ENCODE measurements at places on chromosomes 13 and 19. TPM values are rescaled to one million over a fixed set of nuclear protein-coding genes. Genes with fewer than 3 reads are reported as not detected.

DNA sequence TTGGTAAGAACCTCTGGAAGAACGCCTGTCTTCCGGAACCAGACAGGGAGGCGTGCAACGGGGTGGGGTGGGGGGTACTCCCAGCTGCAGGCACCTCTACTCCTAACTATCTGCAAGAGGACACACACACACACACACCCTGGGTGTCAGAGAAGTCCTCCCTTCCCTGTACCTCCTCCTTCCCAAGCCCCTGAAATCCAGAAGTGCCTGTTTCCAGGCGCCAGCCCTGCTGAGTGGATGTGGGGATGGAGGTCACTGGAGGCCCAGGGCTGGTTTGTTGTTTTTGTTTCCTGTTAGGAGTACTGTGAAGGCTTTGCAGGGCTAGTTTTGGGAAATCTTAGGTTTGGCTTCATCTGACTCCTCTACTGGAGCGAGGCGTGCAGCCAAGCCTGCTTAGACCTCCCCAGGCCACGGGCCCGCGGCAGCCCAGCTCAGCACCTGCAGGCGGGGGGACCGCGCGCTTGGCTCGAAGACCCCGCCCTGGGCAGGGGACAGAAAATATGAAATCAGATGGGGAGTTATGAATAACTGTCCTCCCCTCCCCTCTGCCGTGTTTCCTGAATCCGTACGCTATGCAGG is 36.4 kb downstream of the SOX1 start:
- peak; percentile 22 for DNase-seq

GRCh38 chr13:98175823-98176222 is 1.2 kb downstream of the RNF113B start:
- DNase-seq: no peak

DNA sequence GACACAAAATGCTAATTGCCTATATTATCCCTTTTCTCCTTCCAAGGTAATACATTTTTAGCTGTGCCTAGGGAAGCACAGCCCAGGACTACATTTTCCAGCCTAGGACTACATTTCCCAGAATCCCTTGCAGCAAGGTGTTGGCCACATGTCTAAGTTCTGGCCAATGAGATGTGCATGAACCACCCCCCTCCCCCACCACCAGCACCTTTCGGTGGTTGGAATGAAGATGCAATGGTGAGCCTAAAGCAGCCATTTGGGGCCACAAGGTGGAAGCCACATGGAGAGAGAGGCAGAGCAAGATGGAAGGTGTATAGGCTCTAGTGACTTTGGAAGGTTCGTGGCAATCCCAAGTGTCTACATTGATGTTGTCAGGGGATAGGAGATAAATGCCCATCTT is 16.2 kb downstream of the UNC13A start:
- DNase-seq: no peak

FAM83E gene
- total RNA-seq: 12.7 TPM

WTIP gene
- total RNA-seq: 14.9 TPM

GRCh38 chr13:30027569-30028455 is 177.4 kb upstream of the UBL3 start:
- DNase-seq: no peak

DNA sequence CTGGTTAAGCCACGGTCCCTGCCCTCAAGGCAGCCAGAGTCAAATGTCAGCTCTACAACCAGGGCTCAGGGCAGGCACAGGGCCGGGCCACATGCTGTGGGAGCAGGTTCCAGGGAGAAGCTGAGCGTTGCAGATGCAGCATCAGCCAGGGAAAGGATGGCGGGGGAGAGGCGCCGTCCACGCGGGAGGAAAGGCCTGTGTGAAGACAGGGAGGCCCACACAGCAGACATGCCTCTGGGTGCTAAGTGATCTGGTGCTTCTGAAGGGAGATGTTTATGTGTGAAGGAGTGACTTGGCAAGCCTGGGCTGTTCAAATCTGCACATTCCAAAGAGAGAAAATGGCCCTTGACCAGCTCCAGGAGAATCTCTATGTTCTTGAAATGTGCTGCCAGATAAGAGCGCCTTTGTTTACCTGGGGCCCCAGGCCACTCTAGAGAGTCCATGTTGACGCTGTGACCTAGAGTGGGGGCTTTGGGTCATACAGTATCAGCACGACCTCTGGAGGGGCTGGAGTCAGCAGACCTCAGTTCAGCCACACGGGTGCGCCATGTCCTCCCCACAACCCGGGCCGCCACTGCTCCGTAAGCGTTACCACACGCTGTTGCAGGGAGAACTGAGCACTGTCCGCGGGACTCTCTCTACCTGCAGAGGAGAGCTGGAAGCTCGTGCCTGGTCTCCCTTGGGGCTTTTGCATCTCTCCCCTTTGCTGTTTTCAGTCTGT is 15.9 kb upstream of the ATF5 start:
- no peak for DNase-seq

DNA sequence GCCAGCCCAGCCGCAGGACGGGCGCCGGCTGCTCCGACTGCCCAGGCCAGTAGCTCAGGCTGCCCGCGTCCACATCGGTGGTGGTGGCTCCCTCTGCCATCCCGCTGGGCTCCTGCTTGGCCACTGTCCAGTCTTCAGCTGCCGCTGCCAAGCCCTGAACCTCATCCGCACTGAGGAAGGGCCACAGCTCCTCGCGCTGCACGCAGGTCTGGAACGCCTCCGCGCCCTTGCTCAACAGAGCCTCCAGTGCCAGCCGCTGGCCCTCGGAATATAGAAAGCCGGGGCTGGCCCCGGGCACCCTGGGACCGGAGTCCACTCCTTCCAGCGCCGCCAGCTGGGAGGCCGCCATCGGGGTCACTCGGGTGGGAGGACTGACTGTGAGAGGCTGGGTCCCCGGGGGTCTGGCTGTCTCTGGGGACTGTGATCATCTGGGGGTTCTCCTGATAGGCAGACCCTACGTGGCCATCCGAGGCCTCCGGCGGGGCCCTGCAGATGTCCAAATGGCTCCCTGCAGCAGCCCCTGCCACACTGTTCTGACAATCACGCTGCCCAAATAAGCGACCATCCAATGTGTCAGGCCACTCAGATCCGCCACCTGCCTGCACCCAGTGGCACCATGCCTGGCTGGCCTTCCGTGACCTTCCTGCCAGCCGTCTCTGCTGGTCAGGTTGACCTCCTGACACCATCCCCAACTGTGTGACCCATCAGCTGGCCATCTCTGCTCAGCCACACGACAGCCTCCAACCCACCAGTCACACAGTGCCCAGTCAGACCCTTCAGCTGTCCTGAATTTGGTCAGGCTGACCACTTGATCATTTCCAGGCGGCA is 1.6 kb downstream of the FAM83E start:
- no peak for DNase-seq

- DNase-seq: no peak
Observed at GRCh38 chr19:42412227-42412626, 15.0 kb downstream of the LIPE start.

SERPINE3 gene
- total RNA-seq: 0.31 TPM

GRCh38 chr13:25421612-25422011 is 49.8 kb downstream of the ATP8A2 start:
- no peak for DNase-seq

GRCh38 chr19:8561075-8561764 is 16.0 kb downstream of the MYO1F start:
- DNase-seq: no peak

GRCh38 chr13:73171271-73171682 is 112.5 kb downstream of the KLF5 start:
- no peak for DNase-seq

GRCh38 chr13:72004784-72005374 is 137.9 kb upstream of the DACH1 start:
- DNase-seq: no peak

- no peak for DNase-seq
Observed at GRCh38 chr13:39484506-39485313, 118.3 kb downstream of the LHFPL6 start.

DNA sequence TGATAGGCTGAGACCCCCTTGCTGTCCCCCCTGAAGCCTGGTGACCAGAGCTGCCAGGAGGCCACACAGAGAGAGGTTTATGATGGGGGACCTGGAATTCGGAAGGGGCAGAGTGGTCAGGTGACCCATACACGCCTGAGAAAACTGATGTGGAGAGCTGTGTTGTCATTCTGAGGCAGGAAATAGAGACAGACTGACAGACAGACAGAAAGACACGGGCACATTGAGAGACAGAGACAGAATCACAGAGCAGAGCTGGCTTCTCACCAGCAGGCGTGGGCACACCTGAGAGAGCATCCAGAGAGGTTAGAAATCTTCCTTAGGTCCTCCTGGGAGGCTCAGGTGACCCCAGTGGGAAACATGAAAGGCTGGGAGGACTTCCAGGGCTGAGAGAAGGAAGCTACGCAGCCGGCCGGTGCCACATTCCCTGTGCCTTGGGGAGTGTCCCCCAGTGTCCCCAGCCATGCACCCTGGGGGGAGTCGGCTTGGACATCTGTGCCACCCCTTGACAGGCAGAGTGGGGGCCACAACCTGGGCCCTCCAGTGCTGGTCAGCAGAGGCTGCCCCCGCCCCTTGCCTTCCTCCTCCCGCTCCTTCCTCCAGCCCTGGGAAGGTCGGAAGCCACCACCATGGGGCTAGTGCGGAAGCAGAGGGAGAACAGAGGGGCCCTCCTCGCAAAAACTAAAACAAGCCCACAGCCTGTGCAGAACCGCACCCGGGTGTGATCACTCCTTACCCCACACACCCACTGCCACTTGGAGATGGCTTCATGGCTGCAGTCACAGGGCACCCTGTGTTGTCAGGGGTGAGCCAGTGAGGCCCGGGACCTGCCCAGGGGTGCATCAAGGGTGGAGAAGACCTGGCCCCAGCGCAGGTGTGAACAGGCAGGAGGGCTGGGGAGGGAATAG is 2.2 kb downstream of the FFAR1 start:
- no peak for DNase-seq

DNA sequence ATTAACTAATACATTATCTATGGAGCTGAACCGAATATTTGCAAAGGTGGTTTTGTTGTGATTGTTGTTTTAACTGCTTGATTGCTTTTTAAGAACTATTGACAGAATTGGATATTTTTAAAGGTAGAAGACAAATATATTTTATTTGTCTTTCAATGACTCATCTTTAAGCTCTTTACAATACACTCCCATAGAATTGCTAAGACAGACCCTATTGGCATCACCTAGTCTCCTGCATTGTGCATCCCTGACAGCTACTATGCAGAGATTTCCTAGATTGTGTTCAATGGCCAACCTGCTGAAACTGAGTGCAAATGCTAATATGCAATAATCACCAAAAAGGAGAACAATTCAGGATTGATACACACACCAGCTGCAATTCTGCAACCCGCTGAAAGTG is 19.7 kb upstream of the SCEL start:
- DNase-seq: no peak

DNA sequence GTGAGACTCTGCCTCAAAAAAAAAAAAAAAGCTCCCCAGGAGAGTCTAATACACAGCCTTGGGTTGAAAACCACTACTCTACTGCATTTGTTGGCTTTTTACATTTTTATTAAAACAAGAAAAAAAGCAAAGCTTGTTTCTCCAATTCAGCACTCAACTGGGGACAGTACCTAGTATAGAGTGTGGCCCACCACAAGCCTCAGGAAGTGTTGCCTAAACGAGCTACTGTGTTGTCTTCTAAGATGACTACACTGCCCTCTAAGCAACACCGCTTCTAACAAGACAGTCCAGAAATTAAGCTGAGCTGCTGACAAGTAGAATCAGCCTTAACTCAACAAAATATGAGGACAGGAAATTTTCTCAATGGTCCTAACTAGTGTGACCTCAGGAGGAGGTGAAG is 522.2 kb downstream of the FGF9 start:
- DNase-seq: no peak

GRCh38 chr13:59873856-59874255 is 289.9 kb downstream of the DIAPH3 start:
- no peak for DNase-seq

GRCh38 chr19:46124638-46125115 is at the start of gene IGFL3:
IGFL3 (minus strand) TSS chr19:46124688; CDS start chr19:46124649, 39 bp downstream.
- no peak for DNase-seq

DNA sequence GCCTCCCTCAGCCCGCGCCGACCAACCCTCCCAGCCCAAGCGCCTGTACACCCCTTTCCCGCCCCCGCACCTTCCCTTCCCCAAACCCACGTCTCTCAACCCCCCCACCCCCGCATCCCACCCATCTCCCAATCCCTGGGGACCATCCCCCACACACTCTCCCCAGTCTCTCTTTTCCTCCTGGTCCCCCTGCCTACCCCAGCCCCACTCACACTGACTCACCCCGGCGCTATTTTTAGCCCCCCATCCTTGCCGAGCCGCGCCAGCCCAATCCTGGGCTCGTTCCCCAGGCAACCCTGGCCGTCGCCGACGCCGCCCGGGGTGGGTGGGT is 11.7 kb downstream of the CIC start:
- no peak for DNase-seq

DNA sequence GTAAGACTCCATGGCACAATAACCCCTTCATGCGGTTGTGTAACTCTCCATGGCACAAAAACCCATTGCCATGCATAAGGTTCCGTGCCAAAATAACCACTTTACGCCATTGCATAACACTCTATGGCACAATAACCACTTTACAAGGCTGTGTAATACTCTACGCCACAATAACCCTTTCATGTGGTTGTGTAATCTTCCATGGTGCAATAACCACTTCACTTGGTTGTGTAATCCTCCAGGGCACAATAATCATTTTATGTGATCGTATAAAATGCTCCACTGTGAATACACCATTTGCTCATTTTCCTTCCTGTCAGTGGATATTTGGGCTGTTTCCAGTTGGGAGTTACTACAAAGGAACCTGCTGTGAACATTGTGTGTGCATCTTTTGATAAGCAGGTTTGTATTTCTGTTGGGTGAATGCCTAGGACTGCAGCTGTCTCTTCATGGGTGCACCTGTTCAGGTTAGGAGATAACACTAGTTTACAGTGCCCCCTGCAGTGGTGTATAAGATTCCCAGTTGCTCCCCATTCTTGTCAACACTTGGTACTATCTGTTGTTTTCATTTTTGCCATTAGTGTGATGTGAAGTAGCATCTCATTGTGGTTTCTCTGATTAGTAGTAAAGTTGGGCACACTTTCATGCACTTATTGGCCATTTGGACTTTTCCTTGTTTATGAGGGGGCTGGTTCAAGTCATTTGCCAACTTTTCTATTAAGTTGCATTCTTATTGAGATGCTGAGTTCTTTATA is 21.1 kb upstream of the ZSCAN18 start:
- no peak for DNase-seq

GRCh38 chr13:59178344-59178743 is 985.4 kb downstream of the DIAPH3 start:
- no peak for DNase-seq

DNA sequence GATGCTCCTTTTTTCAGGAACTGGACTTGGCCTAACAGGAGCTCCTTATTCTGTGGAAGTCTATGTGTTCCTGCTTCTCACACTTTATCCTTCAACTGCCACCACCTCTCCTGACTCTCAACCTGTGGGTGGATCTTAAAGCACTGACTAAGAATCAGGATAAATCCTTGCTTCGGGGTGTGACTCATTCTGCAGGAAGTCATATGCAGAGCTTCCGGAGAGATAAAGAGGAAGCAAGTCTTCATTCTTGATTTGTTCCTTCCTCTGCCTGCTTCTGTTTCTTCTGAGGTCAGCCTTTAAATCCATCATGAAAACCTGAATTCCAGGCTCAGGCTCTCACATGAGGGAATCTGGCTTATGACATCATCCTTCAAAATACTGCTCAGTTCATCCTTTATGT is 137.1 kb upstream of the ATXN8OS start:
- DNase-seq: no peak

GRCh38 chr13:105925496-105925895 is 610.0 kb downstream of the EFNB2 start:
- no peak for DNase-seq

- DNase-seq: peak; percentile 68
Observed at GRCh38 chr19:58021541-58022282, 12.1 kb upstream of the ZSCAN1 start.
